Forelimb muscle (tissue), 1 donor: ENCODE measurements at places on chromosomes 2 and 18. TPM values are rescaled to one million over a fixed set of nuclear protein-coding genes. Genes with fewer than 3 reads are reported as not detected.

Gene HES6
- 19.5 TPM for polyA plus RNA-seq

Gene ZSWIM2
- polyA plus RNA-seq = not detected

Gene EGR4
- not detected for polyA plus RNA-seq

Gene RAB17
- 4.1 TPM for polyA plus RNA-seq

Gene MARCO
- 1.4 TPM for polyA plus RNA-seq

Gene REG1B
- not detected for polyA plus RNA-seq

Gene MEIS1
- 11.7 TPM for polyA plus RNA-seq

Gene HOXD9
- polyA plus RNA-seq = 7.6 TPM

Gene GALNT13
- polyA plus RNA-seq = 0.25 TPM

Gene IL36A
- polyA plus RNA-seq = not detected

Gene ATP6V1B1
- polyA plus RNA-seq = 2.1 TPM

Gene LPIN1
- 24.6 TPM for polyA plus RNA-seq

Gene LHCGR
- 0.15 TPM for polyA plus RNA-seq

Gene NRBP1
- polyA plus RNA-seq = 118 TPM

Gene PAX8
- polyA plus RNA-seq = 1.9 TPM

Gene BOLL
- 1.6 TPM for polyA plus RNA-seq

Gene EDAR
- 0.08 TPM for polyA plus RNA-seq
